ENCODE measurements at places on chromosomes 4 and X.

- no peak for DNase-seq
Measured at GRCh38 chr4:102497986-102498385, 3.2 kb upstream of the NFKB1 start.

- no peak for DNase-seq
Measured at GRCh38 chrX:69366183-69366582, 137.9 kb upstream of the NALF2 start.

DNA sequence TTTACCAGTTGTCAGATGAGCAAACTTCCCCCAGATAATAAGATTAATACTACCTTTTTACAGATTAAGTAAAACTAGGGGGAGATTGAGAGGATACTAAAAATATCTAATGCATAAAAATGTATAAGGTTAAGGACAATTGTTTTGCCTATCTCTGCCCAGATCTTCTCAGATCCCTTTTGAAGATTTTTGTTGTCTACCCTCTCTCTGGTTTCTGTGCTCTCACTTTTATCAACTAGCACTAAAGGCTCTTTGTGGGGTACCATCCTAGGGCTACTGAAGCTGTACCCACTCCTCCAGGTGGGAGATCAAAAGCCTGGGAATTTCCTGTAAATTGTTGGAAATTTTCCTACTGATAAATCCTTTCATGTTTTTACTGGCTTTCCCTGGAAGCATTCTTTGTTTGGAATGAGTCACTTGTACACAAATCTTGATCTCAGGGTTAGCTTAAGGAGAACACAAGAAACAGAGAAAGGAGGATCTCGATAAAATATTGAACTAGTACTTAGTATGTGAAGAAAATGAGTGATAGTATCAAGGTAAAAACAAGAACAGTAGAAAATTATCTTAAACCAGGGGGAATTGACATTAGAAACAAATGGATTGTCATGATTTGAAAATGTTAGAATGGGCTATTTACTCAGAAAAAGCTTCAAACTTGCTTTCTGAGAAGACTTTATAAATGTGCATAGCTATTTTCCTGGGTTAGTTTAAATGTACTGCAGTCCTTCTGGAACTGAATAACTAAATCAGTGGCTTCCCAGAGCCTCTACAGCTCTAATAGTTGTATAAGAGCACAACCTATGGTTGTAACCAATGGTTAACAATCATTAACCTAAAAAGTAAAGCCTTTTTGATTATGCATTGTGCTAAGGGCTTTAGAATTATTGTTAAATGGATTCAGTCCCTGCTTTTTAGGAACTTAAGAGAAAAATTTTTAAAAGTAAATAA, 679.9 kb upstream of the MAGEB2 start:
- no peak for DNase-seq

GRCh38 chr4:16237715-16238114, 11.4 kb upstream of the TAPT1 start:
- DNase-seq: no peak

GRCh38 chr4:150212927-150213326, 134.7 kb downstream of the DCLK2 start:
- no peak for DNase-seq

DNA sequence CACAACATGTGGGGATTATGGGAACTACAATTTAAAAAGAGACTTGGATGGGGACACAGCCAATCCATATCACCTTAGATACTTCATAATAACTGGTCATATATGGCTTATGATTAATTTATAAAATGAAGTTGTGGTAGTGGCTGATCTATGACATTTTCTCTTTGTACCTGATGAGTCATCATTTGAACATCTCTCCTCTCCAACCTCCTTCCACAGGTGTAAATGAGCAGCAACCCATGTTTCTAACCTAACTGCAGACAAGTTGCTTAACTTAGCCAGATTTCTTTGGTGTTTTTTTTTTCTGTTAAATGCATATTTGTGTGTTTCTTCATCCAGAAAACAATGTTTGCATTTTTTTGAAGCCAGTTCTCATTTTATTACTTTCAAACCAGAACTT, 42.6 kb downstream of the SPANXA2 start:
- no peak for DNase-seq

GRCh38 chrX:81708487-81708886, 506.6 kb downstream of the SH3BGRL start:
- no peak for DNase-seq

GRCh38 chr4:92012899-92013867, 290.6 kb upstream of the GRID2 start:
- DNase-seq: no peak

GRCh38 chrX:2521927-2522386, 21.2 kb upstream of the DHRSX start:
- DNase-seq: peak; percentile 56

GRCh38 chrX:153945956-153946943, 1.8 kb upstream of the RENBP start:
- DNase-seq: no peak

DNA sequence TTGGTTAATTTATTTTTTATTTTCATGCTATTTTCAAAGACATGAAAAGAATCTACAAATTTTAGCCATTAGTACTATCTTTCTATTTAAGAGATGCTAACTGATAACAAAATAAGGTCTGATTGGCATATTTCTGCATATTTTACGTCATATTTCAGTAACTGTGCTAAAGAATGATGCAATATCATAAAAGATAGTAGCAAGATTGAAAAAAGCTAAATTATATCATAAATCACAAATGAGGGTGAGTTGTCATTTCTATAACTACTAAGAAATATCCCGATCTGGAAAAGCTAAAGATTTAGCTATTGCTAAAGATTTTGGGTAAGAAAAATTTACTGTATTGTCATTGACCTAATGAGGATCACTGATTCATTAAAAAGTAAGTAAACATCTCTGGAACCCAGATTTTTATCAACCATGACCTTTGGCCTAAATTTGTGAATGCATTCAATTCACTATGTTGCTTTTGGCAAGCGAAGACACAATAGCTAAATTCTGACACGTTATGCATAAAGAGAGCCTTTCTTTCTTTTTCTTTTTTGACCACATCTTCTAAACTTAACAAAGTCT, 103.6 kb downstream of the HPGD start:
- no peak for DNase-seq

- DNase-seq: no peak
Measured at GRCh38 chr4:56666279-56666678, 14.8 kb downstream of the HOPX start.

DNA sequence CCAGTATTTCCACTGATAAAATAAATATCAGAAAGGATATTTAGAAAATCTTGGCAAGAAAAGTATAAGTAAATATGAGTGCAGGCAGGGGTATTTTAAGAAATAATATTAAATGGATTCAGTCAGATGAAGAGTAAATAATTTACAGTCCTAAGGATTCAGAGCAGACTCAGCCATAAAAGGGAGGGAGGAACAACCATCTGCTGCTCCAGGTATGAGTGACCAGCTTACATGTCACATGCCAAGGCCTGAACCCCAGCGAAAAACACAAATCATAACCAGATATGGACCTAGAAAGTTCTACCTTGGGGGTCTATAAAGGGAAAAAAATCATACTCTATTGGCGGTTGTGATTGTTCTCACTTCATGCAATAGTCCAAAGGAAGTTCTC, 166.8 kb downstream of the COL4A6 start:
- no peak for DNase-seq

- DNase-seq: no peak
Measured at GRCh38 chrX:151736685-151737084, 2.1 kb downstream of the CNGA2 start.

GRCh38 chrX:15724911-15725310, 13.2 kb upstream of the CA5B start:
- no peak for DNase-seq

DNA sequence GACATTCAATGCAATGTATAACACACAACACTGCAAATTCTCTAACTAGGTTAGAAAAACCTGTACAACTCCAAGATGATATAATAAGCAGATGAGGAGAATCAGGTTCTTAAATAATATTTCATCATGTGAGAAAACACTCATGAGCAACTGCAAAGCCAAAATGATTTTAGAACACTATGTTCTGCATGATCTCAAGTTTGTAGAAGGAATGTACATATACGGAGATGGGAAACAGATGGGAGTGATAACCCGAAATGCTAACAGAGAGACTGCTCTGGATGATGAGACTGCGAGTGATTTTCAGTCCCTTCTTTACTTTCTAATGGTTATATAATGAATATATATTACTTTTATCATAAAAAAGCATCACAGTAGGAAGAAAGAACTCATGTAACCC, 80.9 kb downstream of the PCYT1B start:
- DNase-seq: no peak

DNA sequence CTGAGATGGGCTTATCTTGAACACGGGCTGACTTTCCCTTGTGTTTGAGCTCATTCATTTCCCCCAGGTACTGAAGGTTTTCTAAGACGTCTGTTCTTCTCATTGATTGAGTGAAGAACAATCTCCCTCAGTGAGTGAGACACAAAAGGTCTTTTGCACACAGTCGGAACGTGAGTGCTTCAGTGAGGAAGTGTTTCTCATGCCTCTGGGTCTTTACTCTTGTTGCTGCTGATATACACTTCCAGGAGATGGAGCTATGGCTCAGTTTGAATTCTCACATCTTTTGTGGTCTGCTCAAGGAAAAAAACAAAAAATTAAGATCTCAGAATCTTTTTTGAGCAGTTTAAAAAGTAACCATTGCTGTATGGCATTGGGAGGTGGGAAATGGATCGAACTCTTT, 981.9 kb upstream of the TENM3 start:
- no peak for DNase-seq

GRCh38 chrX:146581981-146582712, 227.4 kb upstream of the CXorf51B start:
- DNase-seq: no peak

DNA sequence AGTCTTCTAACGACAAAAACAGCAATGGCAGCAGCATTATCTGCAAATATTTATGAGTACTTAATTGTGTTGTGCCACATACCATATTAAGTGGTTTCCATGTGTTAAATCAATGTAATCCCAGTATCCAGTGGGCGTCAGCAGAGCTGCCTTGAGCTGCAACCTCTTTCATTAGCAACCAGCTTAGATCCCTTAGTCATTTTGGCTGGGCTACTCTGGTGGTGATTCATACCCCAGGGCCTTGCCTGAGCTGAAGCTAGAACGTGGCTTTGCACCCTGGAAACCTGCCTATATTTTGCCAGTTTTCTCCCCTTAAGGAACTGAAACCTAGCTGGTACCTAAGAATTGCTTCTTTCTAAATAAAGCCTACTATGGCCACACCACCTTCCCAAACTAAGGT, 474.3 kb upstream of the FTHL17 start:
- DNase-seq: no peak

- no peak for DNase-seq
Measured at GRCh38 chrX:134685668-134686067, 27.4 kb upstream of the PLAC1 start.

- no peak for DNase-seq
Measured at GRCh38 chrX:16207634-16208033, 40.4 kb downstream of the MAGEB17 start.

DNA sequence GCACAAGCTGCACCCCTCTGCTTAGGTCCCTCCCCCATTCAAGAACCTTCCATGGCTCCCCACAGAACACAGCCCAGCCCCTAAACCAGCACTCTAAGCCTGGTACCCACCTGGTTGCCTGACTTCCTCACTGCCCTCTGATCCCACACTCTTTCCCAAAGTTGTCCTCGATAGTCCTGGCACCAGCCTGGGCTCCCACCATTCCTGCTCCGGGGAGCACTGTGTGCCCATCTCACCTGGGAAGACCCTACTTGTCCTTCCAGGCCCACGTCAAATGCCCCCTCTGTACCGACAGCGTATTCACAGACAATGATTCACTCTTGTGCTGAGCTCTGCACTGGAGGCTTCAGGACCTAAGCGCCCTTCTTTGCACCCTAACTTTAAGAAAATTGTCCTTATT, 40.1 kb downstream of the ABLIM2 start:
- no peak for DNase-seq

- no peak for DNase-seq
Measured at GRCh38 chr4:94833394-94833793, 75.6 kb downstream of the BMPR1B start.

DNA sequence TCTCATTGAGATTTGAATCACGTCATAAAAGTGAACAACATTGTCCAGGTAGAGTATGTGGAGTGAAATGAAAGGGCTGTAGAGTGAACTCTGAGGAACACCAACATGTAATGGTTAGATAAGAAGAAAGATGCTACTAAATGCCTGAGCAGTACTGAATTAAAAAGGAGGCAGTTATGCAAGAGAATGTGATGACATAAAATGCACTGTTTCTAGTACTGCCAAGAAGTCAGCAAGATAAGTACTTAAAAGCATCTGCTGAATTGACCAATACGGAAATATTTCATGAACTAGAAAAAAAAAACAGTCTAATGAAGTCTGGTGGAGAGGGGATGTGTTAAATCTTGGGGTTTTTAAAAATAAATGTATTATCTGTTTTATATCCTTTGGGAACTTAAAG, 583.8 kb upstream of the GALNT7 start:
- DNase-seq: no peak

- no peak for DNase-seq
Measured at GRCh38 chr4:143253166-143253565, 68.4 kb downstream of the USP38 start.

Data from GM20000 (cell line).